CD4-positive, alpha-beta T cell (primary cell): ENCODE measurements at places on chromosomes 6 and 20. TPM values are rescaled to one million over a fixed set of nuclear protein-coding genes. Genes with fewer than 3 reads are reported as not detected.

GRCh38 chr6:136987526-136987925, 57.2 kb downstream of the IL20RA start:
- no peak for DNase-seq

GRCh38 chr6:100751590-100751989, 129.5 kb downstream of the ASCC3 start:
- no peak for DNase-seq

The EFCAB8 gene
- 2.5 TPM for total RNA-seq

GRCh38 chr6:157521362-157522335, 140.7 kb downstream of the ZDHHC14 start:
- DNase-seq, result no peak

GRCh38 chr6:87487555-87487954, 14.8 kb downstream of the SLC35A1 start:
- no peak for DNase-seq

The ENTPD6 gene
- total RNA-seq, result 78.5 TPM

GRCh38 chr6:105940990-105941389, 145.1 kb upstream of the PRDM1 start:
- no peak for DNase-seq

DNA sequence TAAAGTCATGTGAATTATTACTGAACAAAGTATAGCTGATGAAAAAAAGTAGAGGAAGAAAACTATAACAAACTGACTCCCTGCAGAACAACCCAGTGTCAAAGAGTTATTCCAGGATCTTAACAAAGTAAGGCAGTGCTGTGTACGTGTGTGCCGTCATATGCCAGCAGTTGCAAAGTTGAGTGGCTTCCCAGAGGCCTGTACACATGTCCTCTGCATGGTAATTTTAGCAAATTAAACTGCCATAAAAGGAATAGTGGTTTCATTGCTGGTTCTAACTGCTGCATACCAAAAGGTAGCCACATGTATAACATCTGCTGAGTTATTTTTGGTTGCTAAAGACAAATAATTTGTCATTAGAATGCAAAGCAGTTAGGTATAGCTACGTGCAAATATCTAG, 44.8 kb downstream of the RIPOR2 start:
- no peak for DNase-seq

DNA sequence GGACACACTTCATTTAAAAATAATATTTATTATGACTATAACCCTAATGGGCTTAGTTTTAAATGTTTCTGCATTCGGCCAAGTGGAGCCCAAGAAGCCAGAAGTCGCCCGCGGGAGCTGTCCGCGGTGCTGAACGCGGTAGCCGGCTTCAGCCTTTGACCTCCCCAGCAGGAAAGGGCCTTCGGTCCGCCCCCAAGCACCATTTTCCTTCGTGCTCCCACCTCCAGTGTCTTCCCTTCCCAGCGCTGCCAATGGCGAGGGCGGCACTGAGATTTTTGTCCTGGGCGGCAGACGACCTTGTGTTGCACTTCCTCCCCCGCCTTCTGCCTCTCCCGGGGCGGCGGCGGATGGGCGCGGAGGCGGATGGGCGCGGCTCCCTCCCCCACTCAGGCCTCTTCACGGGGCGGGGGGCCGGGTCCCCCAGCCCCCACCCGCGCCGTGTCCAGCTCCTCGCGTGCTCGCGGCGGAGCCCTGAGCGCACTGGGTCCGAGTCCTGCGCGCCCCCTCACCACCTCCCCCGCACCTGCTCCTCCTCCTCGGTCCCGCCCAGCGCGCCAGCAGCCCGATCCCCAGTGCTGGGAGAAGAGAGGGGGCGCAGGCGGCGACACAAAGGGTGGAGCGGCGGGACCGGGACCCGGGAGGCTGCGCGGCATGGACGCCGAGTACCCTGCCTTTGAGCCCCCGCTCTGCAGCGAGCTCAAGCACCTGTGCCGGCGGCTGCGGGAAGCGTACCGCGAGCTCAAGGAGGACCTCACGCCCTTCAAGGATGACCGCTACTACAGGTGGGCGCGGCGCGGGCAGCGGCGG, 23.6 kb upstream of the TMEM181 start:
- peak; percentile 61 for DNase-seq

DNA sequence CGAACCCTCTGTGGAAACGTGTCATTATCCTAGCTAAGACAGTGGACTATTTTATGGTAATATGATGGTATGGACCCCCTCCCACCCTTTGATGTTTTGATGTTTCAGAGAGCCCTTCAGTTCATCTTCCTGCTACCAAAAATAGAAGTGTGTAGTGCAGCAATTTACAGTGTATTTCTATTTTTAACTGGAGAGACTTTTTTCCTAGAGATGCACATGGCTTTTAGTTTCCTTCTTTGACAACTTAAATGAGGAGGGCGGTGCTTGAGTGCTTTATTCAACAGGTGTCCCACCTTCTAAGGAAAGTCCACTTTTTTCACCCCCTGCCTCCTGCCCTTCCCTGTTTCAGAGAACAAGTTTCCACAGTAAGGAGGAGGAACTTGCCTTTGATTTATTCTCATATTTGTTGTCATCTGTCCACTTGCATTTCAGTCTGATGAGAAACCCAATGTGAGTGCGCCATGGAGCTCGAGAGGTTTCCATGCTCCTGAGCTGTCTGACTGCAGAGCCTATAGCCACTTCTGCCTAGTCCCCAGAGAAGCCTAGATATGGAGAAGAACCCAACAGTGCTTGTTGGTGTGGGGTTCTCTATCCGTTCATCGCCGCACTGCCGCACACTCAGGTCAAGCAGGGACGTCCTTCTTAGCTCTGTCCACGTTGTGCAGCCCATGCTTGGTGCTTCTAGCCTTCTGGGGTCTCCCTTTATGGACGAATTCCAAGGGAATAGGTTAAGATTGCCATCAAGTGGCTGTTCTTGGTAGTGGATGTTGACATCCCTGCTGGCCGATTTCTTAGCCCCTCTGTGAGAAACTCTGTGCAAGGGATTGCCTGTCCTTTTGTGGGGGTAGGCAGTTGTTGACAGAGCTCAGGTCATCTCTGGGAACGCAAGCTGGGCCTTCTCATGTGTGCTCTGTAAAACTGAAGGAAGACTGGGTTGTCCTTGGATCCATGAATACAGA, 144.2 kb downstream of the JARID2 start:
- DNase-seq, result no peak

DNA sequence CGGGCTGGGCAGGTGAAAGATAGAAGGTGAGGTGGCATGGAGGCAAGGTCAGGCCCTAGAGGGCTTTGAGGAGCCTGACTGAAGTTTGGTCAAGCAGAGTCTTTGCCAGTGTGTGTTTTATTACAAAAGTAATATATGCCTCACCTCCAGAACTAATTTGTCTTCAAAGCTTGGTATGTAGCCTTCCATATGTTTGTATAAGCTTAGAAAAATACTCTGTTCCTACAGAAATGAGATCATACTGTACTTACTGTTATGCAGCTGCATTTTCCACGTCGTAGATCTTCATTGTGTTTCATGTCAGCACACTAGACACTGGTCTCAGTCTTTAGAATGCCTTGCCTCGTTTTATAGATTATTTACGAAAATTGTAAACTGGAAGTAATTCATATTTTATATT, 61.8 kb downstream of the ANKS1A start:
- no peak for DNase-seq

GRCh38 chr6:45830441-45831139, 185.1 kb downstream of the CLIC5 start:
- peak; percentile 10 for DNase-seq

GRCh38 chr20:19212469-19212815, at the start of gene SLC24A3:
TSS of gene SLC24A3 (plus strand) at chr20:19212642.
- DNase-seq, result no peak

The KCNQ5 gene
- total RNA-seq, result 2.1 TPM

DNA sequence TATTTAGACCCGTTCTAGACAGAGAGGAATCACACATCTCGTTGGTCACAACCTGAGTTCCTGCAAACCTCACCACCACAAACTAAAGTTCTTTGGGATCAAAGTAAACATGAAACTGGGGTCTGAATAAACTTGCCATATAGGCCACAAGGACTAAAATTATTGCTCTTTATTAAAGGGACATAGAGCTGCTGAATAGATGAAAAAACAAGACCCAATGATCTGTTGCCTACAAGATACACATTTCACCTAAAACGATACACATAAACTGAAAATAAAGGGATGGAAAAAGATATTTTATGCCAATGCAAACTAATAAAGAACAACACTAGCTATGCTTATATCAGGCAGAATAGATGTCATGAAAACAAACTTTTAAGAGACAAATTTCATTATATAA, 623.0 kb downstream of the TBC1D32 start:
- no peak for DNase-seq

DNA sequence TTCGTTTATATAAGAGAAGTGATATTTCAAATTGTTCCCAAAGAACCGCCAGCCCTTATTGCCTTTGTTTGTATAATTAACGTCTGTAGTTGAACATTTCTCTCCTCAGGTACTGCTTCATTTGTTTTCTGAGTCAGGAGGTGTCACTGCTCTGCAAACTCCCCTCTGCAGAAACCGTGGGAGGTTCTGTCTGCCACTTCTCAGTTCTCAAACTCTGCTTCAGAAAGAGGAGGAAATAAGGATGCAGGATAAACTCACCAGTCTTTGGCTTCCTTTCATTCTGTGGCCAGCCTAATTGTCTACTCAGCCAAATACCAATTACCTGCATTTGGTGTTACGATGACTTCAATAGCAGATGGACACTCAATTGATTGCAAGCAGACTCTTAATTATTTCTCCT, 149.8 kb downstream of the PAK5 start:
- DNase-seq, result no peak

The MATN4 gene
- not detected for total RNA-seq

The EDN1 gene
- total RNA-seq, result 0.80 TPM

GRCh38 chr20:25345721-25346120, 44.9 kb downstream of the ABHD12 start:
- DNase-seq, result no peak

The CFB gene
- 2.2 TPM for total RNA-seq

The PSORS1C2 gene
- total RNA-seq, result not detected

The CMTR1 gene
- 80.3 TPM for total RNA-seq

DNA sequence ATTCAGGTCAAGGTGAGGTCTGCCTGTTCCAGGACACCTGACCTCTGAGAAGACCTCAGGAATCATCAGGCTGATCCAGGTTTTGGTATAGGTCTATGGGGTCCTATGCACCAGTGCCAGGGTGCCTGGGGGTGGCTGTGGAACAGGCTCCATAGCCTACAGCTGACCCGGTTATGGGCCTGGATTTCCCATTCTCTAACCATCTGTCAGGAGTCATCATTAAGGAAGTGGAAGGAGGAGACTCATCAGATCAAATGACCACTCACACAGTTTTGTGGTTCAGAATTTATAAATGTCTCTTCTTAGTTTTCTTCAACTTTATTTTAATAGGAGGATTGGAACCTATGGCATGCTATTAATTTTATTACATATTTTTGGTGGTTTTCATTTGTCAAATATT, 14.8 kb downstream of the PLA2G7 start:
- no peak for DNase-seq

The PCSK2 gene
- total RNA-seq, result not detected

DNA sequence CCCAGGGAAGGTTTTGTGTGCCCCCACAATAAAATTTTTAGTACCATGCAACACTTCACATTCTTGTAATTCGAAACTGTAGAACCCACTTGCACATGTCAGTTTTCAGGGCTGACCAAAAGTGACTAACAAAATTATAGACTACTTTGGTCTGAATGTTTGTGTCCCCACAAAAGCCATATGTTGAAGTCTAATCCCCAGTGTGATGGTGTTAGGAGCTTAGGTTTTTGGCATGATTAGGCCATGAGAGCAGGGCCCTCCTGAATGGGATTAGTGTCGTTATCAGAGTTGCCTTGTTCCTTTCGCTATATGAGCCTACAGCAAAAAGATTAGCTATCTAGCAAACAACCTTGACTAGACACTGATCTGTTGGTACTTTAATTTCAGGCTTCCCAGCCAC, 49.0 kb upstream of the TENT5A start:
- no peak for DNase-seq

- no peak for DNase-seq
Observed at GRCh38 chr6:89895276-89895874, 1.1 kb downstream of the GJA10 start.

DNA sequence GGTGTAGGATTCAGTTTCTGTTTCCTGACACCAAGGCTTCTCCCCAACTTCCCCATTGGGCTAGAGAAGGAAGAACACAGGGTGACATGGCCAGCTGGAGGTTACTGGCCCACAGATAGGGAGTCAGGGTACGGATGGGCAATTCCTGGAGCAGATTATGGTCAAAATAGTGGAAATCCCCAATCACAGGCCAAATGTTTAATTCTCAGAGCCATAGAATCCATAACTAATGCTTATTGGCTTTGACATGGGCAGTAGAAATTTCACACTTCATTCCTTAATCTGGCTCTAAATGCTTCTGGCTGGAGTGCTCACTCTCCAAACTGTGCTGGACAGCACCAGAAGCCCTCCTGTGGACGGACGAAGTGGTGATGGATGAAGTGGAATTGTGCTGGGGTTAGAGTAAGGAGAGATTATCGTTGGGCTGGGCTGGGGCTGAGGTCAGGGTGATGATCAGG, 887 bp downstream of the SIGLEC1 start:
- no peak for DNase-seq

The ADGRF5 gene
- not detected for total RNA-seq

DNA sequence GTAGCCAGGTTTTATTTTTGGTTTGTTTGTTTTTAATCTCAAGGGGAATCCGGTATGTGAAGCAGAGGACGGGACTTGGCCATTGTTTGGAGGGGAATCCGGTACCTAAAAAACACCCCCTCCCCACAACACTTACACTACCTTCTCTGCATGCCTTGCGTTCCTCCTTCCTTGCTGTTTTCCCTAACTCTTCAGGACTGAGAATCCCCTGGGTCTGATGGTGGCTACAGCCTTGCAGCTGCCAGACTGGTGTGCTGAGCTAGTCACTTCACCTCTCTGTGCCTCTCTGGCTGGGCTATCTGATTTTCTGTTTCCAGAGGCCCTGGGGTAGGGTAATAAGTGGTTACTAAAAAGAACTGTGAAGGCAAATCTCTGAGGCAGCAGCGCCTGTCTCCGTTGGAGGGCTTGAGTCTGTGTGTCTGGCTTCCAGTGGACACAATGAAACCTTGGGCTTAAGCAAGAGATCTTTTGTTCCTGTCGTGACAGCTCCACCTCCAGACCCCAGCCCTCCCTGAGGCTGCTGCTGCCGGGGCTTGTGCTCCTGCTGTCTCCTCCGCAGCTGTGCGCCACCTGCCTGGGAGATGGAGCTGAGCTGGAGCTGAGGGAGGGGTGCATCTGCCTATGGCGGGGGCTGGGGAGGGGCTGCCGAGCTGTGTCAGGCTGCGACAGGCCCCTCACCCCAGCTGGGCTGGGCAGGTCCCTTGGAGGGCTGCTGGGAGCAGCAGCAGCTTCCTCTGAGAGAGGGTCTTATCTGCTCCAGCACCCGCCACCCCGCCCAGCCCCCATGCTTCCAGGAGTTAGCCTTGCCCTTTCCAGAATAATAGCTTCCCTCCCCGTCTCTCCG, 65.8 kb upstream of the CCDC167 start:
- no peak for DNase-seq

GRCh38 chr20:35199740-35200139, 26.8 kb upstream of the MMP24 start:
- DNase-seq, result no peak
